Ascending aorta (tissue), 2 donors: ENCODE measurements at places on chromosomes 2 and 18.

GRCh38 chr2:120176526-120176925 lies 46.7 kb downstream of the TMEM185B start:
- no peak for DNase-seq

DNA sequence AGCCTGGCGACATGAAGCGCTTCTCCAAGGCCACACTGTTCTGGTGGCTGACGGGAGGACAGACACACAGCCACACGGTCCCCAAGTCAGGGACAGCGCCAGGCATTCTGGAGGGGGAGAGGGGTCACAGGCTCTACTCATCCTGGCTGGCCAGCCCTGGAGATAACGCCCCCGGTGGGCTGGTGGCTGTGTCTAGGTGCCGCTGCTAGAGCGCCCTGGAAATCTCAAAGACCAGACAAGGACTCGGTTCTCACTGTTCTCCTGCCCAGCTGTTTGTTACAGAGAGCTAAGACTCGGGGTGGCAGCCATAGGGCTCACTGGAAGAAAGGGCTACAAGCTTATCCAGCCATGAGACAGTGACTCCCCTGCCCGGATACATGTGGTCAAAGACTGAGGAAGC lies 72.0 kb downstream of the KCNF1 start:
- no peak for DNase-seq

- DNase-seq, result peak; percentile 28
These were observed 185.9 kb downstream of the ANAPC1 start for GRCh38 chr2:111698089-111698488.

GRCh38 chr2:240624011-240624949 lies 1.0 kb upstream of the GPR35 start:
- DNase-seq, result peak; percentile 58

- no peak for DNase-seq
These were observed 1313.9 kb upstream of the SLC39A10 start for GRCh38 chr2:194343167-194343566.

DNA sequence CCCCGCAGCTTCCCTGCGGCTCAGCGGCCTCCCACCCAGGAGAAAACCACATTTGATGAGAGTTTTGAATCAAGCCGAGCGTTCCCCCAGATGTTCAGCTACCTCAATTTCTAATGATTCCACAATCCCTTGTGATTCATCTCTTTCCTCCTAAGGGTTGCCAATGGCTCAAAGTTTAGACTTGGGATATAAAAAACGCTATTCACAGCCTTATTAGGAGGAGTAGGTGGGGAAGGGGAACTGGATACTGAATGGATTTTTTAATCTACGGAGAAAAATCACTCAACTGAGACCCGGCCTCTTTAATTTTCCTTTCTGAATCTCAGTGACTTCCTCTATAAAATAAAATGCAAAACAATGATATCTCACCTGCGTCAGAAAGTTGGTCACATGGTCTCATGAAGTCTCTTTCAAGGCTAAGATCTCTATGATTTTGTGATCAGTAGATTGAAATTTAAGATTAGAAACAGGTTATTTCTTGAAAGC lies 192.6 kb upstream of the TCF4 start:
- DNase-seq, result no peak
